ENCODE measurements at places on chromosomes 3 and 15.
A peak's percentile ranks its signal among the peaks of the same experiment; 100 is the strongest.

- DNase-seq: no peak
These were observed 40.9 kb downstream of the HDC start for GRCh38 chr15:50224606-50225005.

DNA sequence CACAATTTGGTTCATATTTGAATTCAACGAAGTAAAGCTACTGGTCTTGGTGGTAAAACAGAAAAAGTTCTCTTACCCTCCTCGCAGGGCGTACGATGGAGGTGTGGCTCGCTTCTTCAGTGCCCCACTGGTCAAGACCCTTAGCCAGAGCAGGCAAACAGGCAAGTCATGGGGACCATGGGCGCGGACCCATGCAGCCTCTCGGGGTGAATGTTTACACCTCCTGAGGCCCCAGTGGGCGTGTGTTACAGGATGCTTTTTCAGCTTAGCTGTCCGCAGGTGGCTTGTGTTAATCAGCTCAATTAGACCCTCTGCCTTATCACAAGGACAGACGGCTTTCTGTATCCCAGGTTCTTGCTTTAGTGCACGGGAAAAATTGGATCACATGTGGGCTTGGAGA is 991.8 kb downstream of the GBE1 start:
- DNase-seq: no peak

GRCh38 chr15:96336108-96336595 is 5.7 kb downstream of the NR2F2 start:
- no peak for DNase-seq

- DNase-seq: peak; percentile 52
These were observed 54.8 kb downstream of the UBP1 start for GRCh38 chr3:33385423-33385822.

GRCh38 chr15:33419701-33420100 is 108.9 kb downstream of the RYR3 start:
- no peak for DNase-seq

DNA sequence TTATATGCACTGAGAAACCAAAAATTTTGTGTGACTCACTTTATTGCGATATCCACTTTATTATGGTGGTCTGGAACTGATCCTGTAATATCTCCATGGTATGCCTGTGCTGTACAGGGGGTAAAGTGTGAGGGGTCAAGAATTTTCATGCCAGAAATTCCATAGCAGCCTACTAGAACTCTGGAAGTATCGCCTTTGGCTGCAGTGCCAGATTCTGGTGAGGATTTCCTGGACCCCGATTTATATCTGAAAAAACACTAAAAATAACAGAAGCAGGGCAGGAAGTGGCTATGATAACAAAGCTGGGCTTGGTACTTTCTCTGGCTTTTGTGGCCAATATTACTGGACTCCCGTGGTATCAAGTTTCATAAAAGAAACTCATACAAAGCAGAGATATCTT is 36.4 kb downstream of the CCDC80 start:
- DNase-seq: no peak

Data from stimulated activated CD4-positive, alpha-beta T cell treated with anti-CD3 and anti-CD28 coated beads, TNF-alpha, amount 100 ng/mL, for 24 hours (primary cell).